ENCODE measurements at places on chromosomes 2 and 18. TPM values are rescaled to one million over a fixed set of nuclear protein-coding genes. Genes with fewer than 3 reads are reported as not detected.

GRCh38 chr2:187552828-187553681 is 1.2 kb downstream of the TFPI start:
- no peaks in the 10 kb centered on the region for H3K27me3 ChIP-seq
- no peak for DNase-seq
- H3K4me3 ChIP-seq = peak overlapping the region; percentile 64
- peak overlapping the region; percentile 81 for H3K27ac ChIP-seq
- H3K4me1 ChIP-seq = peaks cover 31% of the 10 kb centered on the region

DNA sequence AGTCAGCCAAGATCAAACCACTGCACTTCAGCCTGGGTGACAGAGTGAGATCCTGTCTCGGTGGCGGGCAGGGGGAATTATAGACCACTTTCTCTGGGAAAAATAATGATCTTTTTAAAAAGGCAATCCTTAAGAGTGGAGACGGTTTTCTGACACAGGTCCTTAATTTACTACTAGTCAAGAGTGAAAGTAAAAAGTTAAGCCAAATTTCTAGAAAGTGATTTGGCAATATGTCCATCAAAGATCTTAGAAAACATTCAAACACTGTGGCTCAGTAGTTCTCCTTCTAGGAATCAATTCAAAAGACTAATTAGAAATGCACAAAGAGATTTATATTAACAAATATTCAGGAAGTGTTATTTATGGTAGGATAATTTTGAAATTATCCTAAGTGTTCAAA is 148.5 kb upstream of the DNMT3A start:
- no peak for DNase-seq
- no peaks in the 10 kb centered on the region for H3K27me3 ChIP-seq
- no peak overlapping the region for H3K27ac ChIP-seq
- no peaks in the 10 kb centered on the region for H3K36me3 ChIP-seq

- no peak for DNase-seq
- no peaks in the 10 kb centered on the region for H3K4me1 ChIP-seq
- peaks cover 25% of the 10 kb centered on the region for H3K27me3 ChIP-seq
Observed at GRCh38 chr2:232489516-232490220, 2.0 kb upstream of the ECEL1 start.

DNA sequence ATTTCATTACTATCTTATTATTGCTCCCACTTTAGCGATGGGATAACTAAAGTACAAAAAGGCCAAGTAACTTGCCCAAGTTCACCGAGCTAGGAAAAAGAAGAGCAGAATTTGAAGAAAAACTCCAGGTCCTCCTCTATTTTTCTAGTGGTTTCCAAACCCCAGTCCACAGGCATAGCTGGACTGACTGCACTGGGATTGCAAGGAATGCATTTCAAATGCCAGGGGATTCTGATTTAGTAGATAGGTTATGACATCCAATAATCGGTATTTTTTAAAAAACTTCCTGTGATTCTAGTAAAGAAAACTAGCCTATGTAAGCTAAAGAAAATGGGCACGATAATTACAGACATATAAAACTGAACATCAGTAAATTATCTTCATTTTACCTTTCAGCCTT is 62.7 kb upstream of the GALNT5 start:
- no peak overlapping the region for H3K4me3 ChIP-seq
- no peaks in the 10 kb centered on the region for H3K4me1 ChIP-seq
- no peaks in the 10 kb centered on the region for H3K36me3 ChIP-seq
- H3K27me3 ChIP-seq = no peaks in the 10 kb centered on the region
- DNase-seq = no peak
- no peak overlapping the region for H3K27ac ChIP-seq

DNA sequence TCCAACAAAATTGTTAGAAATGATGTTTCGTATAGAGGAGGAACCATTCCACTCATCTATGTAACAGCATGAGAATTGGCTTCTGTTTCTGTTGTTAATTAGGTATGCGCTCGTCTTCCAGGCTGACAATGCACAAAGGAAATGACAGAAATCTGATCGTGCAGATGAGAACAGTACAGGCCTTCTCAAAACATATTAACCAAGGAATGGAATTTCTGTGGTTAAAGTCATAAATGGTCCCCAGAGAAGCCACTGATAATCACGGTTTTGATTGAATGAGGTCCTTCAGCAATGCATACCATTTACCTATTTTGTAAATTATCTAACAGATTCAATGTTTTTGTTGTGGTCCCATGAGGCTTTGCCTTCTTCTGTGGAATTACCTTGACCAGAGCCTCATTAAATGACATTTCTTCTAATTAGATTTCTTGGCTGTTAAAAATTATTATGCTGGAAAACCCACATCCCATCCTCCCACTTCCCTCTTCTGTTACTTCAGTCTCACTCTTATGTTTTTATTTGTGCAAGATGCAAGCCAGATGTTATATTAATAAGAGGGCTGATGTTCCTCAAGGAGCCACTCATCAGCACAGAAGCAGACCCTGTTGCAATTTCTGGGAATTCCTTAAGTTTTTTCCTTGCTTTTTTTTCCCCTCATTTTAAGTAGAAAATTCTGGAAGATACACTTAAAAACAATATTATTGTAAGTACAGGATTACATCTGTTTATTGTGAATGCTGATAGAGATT is 395.8 kb downstream of the PID1 start:
- peak; percentile 85 for DNase-seq
- H3K36me3 ChIP-seq = no peaks in the 10 kb centered on the region

- no peak for DNase-seq
- H3K4me3 ChIP-seq = no peak overlapping the region
- no peaks in the 10 kb centered on the region for H3K4me1 ChIP-seq
Observed at GRCh38 chr2:27003007-27003406, 29.8 kb upstream of the TMEM214 start.

DNA sequence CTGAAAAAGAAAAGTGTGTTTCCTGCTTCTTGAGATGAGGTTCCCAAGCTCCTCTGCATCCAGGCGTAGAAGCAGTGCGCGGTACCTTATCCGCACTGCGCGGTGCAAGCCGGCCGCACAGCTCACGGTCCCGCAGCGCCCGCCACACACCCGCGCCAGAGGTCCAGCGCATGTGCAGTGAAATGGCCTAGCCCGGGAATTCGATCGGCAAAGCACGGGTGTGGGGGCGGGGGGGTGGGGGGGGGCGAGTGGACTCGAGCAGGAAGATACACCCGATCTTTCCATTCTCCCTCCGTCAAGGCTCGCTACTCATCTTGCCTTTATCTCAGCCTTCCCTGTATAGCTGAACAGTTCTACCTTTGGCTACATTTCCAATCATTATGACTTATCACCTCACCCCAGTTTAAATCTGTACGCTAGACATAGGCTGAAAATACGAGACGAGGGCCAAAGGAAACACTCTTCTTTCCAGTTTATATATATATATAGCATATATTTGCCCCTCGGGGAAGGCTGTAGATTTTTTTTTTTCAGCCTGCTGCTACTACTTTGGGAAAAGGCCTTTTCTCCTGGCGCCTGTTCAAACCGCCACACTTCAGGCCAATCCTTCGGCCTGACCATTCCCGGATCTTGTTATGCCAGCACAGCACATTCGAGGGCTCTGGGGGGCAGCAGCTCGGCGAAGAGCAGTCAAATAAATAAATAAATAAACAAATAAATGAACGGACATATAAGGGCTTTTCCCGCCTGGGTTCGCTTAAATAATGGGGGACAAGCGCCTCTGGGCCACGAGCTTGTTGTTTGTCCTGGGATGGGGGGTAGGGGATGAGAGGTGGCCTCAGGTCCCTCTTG is 10.4 kb downstream of the HOXD8 start:
- peak overlapping the region; percentile 52 for H3K27ac ChIP-seq
- no peak for DNase-seq
- no peaks in the 10 kb centered on the region for H3K36me3 ChIP-seq
- H3K27me3 ChIP-seq = no peaks in the 10 kb centered on the region
- H3K4me3 ChIP-seq = peak overlapping the region; percentile 61

DNA sequence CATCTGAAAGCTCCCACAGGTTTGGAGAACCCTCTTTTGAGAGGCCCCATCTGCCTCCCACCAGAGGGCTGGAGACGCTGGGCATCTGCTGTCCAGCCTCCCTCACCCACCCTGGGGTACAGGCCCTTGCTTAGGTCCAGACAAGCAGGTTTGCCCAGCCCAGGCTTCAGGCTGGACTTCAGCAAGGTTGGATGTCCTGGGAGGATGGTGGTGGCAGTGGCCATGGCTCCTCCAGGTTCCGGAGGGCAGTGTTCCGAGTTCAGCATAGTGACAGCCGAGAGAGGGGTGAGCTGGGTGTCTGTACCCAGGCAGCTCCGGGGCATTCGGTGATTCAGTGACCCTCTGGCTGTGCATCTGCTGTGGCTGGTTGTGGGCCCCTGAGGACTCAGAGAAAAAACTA is 58.2 kb upstream of the HDAC4 start:
- H3K36me3 ChIP-seq = no peaks in the 10 kb centered on the region
- H3K4me3 ChIP-seq = no peak overlapping the region
- 0 out of 2 replicates have a peak, but pooled peaks cover 6% of the 10 kb centered on the region for H3K27me3 ChIP-seq
- no peak for DNase-seq

DNA sequence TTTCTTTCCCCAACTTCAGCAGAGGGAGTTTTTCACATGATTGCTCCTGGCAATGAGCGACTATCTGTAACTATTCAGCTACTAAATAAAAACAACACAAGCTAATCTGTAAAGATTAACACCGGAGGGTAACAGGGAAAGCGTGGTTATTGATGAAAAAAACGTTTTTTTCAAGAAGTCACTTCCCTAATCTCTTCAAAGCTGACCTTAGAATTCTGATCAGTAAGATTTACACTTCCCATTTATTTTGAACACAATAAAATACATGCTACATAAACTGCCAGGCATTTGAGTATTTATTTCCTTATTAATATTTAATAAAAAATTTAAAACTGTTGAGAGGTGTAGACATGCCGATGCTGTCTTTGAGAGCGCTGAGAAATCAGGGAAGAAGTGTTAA is 207.4 kb upstream of the HDAC4 start:
- H3K27me3 ChIP-seq = no peaks in the 10 kb centered on the region
- DNase-seq = no peak
- H3K27ac ChIP-seq = no peak overlapping the region
- H3K4me3 ChIP-seq = no peak overlapping the region
- H3K4me1 ChIP-seq = no peaks in the 10 kb centered on the region

Gene SATB2
- total RNA-seq = 14.8 TPM

Gene IGFBP5
- 20.5 TPM for total RNA-seq

Gene IL1R1
- 0.12 TPM for total RNA-seq

Gene GALR1
- total RNA-seq = not detected

Measured in SJCRH30 (cell line).